HFFc6 (cell line): ENCODE measurements at places on chromosomes 2 and 18. TPM values are rescaled to one million over a fixed set of nuclear protein-coding genes. Genes with fewer than 3 reads are reported as not detected.

AGAP1 gene
- total RNA-seq = 15.9 to 16.5 TPM (median 16.0 TPM) in 3 replicates

AP1S3 gene
- total RNA-seq = 4.5 to 10.2 TPM (median 6.6 TPM) in 3 replicates

NLRC4 gene
- total RNA-seq = not detected in 3 replicates

DYNAP gene
- total RNA-seq = not detected in 3 replicates

LRRTM1 gene
- total RNA-seq = not detected in 3 replicates

REG1B gene
- total RNA-seq = not detected in 3 replicates

OTOS gene
- 0.27 TPM in 1 of 3 replicates, not detected in the others for total RNA-seq

FOXI3 gene
- total RNA-seq = not detected in 3 replicates

POTEI gene
- not detected in 3 replicates for total RNA-seq

ADCYAP1 gene
- total RNA-seq = not detected in 3 replicates

GRCh38 chr2:15163326-15163725 lies 397.8 kb downstream of the NBAS start:
- peak; percentile 25 for DNase-seq

DNA sequence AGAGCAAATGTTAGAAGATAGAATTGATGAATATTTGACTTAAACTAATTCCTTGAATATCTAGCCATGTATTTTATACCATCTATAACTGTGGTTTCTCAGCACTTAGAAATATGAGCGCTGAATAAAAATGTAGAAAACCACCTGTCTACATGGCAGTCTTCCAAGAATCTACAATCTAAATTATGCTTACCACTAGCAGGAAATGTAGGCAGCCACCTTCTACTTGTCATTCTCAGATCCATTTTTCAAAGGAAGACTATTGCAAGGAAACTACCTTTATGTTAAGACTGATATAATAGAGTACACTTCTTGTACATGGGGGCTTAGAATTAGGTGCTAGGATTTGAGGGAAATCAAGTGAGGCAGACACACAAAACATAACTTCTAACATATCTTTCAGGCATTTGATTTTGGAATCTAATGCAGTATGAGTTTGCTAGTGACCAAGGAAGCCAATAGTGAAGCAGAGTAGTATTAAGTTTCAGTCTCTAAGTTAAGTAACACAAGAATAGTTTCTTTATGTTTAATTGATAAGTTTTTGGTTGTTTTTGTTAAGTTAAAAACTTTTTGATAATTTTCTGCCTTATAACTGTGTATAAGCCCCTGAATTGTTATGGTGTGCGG lies 175.9 kb upstream of the ITGA4 start:
- DNase-seq = no peak

GRCh38 chr2:234029150-234029733 lies 21.3 kb upstream of the SPP2 start:
- no peak for DNase-seq

GRCh38 chr2:145573608-145574007 lies 1053.7 kb upstream of the ZEB2 start:
- DNase-seq = no peak

DNA sequence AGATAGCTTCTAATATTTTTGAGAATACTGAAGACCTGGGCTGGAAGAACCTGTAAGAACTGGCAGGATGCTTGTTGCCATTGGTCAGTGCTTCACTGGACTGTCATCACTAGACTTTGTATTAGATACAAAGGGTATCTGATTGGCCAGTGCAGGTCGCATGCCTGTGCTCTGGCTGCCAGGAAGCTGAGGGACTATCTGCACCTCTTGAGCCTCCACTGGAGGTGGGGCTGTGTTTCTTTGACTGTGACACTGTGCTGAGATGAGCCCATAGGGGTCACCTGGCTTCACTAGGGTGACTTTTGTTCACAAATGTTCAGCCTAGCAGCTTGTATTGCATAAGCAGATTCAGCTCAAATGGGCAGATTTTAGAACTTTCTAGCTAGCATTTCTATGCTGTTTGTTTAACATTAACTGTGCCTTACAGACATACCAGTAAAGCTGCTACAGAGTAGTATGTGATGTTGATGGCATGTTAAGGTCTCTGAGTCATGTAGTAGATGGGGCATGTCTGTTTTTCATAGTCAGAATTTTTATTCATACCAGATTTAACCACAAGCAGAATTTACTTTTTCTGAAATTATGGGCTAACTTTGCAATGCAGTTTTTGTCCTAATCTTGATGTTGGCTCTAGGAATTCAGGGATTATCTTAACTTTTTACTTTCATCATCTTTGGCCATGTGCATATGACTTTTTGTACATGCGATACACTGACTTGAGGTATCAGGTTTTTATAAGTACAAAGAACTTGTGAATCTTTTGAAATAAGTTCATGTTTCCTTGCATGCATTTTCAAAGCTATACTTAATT lies 56.1 kb downstream of the RHBDD1 start:
- peak; percentile 88 for DNase-seq

DNA sequence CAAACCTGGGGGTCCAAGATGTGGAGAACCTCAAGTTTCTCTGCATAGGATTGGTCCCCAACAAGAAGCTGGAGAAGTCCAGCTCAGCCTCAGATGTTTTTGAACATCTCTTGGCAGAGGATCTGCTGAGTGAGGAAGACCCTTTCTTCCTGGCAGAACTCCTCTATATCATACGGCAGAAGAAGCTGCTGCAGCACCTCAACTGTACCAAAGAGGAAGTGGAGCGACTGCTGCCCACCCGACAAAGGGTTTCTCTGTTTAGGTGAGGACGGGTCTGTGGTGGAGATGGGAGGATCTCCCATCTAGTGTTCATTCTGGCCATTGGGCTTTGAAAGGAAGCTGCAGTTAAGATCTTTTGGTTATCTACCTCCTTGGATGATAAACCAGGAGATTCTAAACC lies 2.9 kb downstream of the CASP10 start:
- no peak for DNase-seq

GRCh38 chr2:149587950-149588487 lies 444 bp upstream of the MMADHC start:
- no peak for DNase-seq

- peak; percentile 50 for DNase-seq
These were observed 68.7 kb downstream of the DNAJC10 start for GRCh38 chr2:182784777-182785176.

GRCh38 chr2:15041429-15041837 lies 408.9 kb downstream of the LRATD1 start:
- DNase-seq = no peak

DNA sequence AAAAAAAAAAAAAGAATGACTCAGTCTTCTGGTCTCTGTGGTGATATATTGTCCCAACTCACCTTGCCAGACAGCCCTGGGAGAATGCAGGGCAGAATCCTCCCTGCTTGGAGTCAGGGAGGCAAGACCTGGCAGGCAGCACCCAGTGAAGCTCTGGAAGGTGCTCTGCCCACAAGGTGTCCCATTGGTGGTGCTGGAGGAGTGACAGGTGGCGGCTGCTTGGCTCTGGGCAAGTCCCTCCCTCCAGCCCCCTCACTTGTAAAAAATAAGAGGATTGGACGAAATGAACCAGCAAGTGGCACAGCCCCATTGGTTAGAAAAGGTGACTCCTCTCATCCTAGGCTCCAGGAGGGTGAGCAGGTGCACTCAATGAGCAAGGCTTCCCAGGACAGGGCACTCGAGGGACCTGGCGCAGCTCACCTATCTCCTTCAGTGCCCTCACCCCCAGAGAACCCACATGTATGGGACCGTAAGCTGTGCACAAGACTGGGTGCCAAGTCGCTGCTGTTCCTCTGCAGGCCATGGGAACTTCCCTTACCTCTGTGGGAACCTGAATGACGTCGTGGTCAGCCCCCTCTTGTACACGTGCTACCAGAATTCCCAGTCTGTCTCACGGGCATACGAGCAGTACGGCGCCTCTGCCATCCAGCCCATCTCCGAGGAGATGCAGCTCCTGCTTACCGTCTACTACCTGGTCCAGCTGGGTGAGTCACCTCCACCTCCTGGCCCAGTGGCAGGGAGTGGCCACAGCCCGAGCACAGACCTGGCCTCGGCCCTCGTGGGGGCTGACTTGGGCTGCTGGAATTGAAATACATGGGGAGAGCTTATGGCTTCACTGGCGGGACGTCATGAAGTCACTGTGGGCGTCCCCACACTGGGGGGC lies 54.6 kb downstream of the GREB1 start:
- no peak for DNase-seq

- no peak for DNase-seq
These were observed 43.6 kb upstream of the PGAP1 start for GRCh38 chr2:196970099-196970498.

GRCh38 chr18:7856733-7857132 lies 289.6 kb downstream of the PTPRM start:
- peak; percentile 25 for DNase-seq

DNA sequence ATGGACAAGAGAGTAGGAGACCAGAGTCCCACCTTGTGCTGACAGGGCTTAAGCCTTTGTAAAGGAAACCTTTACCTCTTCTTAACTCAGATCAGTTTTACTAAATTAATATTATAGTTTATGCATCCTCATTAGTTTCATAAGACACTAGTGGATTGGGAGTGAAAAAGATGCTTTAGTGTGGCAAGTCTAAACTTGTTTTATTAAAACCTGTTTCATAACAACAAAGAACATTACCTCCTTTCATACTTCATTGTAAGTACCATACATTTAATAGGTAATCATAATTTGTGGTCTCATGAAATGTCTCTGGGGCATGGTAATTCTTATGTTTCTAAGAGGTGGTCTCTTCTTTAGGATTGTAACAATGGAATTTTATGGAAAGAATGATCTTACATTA lies 63.4 kb downstream of the PIKFYVE start:
- DNase-seq = no peak

- no peak for DNase-seq
These were observed 7.0 kb upstream of the CIDEA start for GRCh38 chr18:12246849-12247808.

GRCh38 chr2:689877-690510 lies 12.8 kb upstream of the TMEM18 start:
- no peak for DNase-seq

GRCh38 chr2:176038694-176039093 lies 36.6 kb upstream of the LNPK start:
- DNase-seq = no peak

GRCh38 chr2:180463608-180464007 lies 456.5 kb upstream of the CWC22 start:
- DNase-seq = no peak

GRCh38 chr2:9330612-9331270 lies 92.6 kb downstream of the ITGB1BP1 start:
- DNase-seq = no peak

DNA sequence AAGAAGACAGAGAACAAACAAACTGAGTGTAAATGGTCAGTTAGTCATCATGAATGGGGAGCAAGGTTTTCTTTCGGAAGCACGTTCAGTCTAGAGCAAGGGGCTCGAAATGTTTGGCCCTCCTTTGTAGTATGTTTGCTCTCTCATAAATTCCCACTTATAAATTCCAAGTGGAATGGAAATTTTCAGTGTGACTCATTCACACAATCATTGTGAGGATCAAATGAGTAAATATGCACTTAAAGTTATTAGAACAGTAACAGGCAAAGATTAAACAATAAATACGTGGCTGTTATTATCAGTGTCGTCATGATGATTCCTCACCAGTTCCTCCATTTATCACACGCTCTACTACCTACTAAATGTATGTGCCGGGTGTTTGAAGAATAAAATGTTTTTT lies 10.5 kb downstream of the CNGA3 start:
- no peak for DNase-seq

DNA sequence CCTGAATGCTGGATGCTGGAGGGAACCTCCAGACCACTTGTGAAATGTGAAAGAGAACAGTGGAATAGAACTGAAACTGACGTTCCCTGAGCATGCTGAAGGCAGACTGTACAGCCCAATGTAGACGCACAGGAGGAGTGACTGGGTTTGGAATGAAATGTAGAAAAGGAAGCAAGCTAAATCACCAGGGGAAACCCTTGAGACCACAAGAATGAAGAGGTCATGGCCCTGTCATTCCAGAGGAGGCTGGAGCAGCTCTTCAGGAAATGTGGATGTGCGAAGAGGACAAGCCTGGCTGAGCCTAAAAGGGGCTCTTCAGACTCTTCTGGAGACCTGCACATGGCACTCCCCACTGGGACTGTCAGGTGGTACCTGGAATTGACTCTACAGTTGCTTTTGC lies 118.5 kb upstream of the ALPP start:
- DNase-seq = peak; percentile 89

DNA sequence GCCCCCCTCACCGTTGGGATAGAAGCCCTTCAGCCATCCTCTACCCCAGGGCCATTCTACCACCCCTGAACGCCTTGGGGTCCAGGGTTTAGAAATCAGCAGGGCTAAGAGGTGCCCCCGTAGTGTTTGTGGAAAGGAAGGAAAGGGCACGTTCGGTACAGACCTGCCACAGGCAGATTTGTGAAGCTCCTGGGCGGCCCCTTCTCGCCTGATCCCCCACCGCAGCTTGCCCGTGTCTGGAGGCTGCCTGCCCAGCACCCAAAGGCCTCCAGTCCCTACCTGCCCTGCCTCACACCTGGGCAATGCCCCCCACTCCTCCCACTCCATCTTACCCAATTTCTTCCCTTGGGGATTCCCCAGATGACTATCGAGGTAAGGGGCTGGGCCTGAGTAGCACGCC lies 21.2 kb downstream of the ATP6V1C2 start:
- DNase-seq = no peak

- peak; percentile 26 for DNase-seq
These were observed 121.4 kb upstream of the MAP3K20 start for GRCh38 chr2:172953970-172954852.

- DNase-seq = no peak
These were observed 77.1 kb upstream of the TGFA start for GRCh38 chr2:70630761-70631160.

DNA sequence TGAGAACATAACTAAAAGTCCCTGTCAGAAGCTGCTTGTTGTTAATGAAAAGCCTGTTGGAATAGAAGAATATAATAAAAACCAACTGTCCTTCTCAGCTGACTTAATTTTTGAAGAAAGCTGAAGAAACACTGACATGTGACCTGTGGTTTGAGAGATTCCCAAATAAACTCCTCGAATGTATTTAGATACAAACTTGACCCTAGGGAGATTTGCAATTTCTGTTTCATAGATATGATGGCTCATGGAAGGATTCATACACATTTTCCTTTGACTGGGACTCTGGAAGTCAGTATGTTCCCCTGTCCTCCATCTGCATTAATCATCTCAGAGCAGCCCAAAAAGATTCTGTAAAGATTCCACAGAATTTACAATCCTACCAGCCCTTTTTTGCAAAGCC lies 195.1 kb downstream of the TMEM247 start:
- DNase-seq = no peak

DNA sequence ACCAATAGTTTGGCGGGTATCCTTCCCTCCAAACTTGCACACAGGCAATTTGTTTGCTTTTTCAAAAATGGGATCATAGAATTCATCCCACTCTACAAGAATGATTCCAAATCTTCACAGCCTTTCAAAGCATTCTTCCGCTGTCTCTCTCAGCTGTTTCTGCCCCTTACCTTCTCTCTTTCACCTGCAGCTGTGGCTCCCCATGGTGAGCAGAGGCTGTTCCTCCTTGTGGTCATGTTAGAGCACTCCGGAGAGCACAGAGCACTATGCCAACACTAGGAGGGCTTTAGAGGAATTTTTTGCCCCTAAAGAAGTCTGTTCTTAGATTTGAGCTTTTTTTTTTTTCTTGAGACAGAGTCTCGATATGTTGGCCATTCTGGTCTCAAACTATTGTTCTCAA lies 30.4 kb downstream of the MTHFD2 start:
- no peak for DNase-seq

- DNase-seq = no peak
These were observed 64.7 kb downstream of the DGKD start for GRCh38 chr2:233418761-233419546.

GRCh38 chr2:217943446-217944321 lies 59.1 kb downstream of the TNS1 start:
- peak; percentile 49 for DNase-seq

- no peak for DNase-seq
These were observed 480.0 kb upstream of the HS6ST1 start for GRCh38 chr2:128798502-128799283.
